ENCODE measurements at places on chromosomes 7 and 10.
A peak's percentile ranks its signal among the peaks of the same experiment; 100 is the strongest.

- no peak for DNase-seq
Observed at GRCh38 chr10:94268652-94269051, 94.1 kb downstream of the NOC3L start.

DNA sequence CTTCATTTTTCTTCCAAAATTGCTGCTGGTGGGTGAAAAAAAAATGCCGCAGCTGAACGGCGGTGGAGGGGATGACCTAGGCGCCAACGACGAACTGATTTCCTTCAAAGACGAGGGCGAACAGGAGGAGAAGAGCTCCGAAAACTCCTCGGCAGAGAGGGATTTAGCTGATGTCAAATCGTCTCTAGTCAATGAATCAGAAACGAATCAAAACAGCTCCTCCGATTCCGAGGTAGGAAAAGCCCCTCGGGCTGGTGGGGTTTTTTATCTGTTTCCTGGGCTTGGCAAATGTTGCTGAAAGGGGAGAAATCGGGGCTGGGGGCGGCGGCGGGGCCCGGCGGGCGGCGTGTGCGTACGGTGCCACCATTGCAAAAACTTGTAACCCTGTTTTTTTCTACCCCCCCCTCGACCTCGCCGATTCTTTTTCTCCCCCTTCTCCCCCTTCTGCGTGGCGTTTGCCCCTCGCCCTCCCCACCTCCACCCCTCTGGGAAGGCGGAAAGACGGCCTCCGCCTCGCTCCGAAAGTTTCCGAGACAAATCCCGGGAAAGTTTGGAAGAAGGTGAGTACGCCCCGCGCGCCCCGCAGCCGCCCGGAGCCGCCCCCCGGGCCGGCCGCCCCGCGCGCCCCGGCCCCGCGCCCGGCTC, 789 bp downstream of the TCF7L2 start:
- DNase-seq: no peak

DNA sequence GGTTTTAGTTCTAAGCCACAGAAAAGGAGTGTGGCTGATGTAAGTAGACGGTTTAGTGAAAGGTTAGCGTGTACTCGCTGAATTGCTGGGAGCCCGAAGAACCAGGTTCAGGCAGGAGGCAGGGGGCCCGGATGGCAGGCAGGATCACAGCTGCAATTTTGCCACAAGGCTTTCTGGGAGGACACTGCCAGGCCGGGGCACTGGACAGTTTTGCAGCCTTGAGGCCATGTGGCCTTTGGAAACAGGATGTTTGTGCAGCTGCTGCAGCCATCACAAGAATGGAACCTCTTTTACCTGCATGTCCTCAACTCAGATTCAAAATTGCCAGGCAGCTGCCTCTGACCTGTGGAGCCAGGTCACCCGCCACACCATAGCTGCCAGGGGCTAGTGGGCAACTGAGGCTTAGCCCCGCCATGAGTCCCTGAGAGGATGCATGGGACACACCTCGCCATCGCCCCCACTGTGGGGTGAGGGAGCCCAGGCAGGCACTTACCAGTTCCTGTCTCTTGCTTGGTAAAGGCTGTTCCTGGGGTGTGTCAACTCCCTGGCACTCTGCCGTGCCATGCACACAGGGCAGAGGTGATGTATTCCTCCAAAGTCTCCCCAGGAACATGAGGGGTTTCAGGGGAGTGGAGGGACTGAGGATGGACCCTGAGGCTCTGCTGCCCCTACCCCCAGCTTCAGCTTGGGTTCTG, 188.6 kb downstream of the RPS24 start:
- DNase-seq: no peak

DNA sequence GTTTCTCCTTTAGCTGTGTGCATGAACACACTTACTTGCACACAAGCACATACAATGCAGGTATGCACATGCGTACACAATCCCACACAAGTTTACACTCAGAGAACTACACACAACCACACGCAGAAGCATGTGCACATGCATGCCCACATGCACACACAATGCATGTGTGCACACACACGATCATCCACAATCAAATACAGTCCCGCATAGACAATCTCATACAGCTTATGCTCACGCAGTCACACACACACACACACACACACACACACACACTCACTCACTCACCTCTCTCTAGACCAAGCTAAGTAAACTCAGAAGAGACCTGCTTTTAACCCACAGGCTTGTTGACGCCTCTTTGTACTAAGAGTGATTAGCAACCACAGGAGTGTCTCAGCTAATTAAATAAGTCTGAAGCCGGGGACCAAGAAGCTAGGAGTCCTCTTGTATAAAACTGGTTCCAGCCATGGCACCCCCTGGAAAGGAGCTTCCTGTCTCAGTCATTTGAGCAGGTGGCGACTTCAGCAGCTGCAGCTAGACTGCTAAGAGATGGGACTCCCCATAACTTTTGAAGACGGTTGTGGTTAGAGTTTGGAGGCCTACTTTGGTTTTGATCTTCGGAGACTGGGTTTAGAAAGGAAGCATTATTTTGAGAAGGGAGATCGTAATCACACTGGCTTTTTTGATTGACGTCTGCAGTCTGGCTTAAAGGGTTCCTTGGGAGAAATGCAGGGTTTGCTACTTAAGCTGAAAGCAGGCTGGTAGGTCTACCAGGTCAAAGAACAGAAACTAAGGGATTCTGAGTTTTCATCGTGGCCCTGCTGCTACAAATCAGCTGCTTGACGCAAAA, 82.3 kb upstream of the ADRB1 start:
- DNase-seq: peak; percentile 22

GRCh38 chr10:52617346-52617745, 155.2 kb downstream of the MBL2 start:
- DNase-seq: no peak

GRCh38 chr10:9147475-9147874, 1093.0 kb downstream of the GATA3 start:
- DNase-seq: no peak

GRCh38 chr10:44589944-44590449, 205.1 kb upstream of the CXCL12 start:
- no peak for DNase-seq

DNA sequence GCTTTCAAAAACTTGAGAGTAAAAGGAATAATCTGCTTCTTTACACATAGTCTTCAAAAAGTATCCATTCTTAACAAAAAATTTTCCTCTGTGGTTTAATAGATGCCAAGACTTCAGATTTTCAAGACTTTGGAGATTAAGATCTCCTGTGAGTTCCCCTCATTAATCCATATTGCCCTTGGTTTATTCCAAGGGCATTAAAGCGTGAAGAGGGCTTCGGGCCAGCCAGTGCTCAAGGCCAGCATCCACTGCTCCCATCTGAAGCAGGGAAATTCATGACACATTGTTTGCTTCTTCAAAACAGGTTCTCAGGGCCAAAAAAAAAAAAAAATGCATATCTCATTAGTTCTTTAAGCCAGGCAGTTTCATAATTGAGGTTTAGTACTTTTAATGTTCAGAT, 137.3 kb upstream of the RHOBTB1 start:
- DNase-seq: no peak

GRCh38 chr10:113171662-113172061, 221.6 kb downstream of the TCF7L2 start:
- no peak for DNase-seq

DNA sequence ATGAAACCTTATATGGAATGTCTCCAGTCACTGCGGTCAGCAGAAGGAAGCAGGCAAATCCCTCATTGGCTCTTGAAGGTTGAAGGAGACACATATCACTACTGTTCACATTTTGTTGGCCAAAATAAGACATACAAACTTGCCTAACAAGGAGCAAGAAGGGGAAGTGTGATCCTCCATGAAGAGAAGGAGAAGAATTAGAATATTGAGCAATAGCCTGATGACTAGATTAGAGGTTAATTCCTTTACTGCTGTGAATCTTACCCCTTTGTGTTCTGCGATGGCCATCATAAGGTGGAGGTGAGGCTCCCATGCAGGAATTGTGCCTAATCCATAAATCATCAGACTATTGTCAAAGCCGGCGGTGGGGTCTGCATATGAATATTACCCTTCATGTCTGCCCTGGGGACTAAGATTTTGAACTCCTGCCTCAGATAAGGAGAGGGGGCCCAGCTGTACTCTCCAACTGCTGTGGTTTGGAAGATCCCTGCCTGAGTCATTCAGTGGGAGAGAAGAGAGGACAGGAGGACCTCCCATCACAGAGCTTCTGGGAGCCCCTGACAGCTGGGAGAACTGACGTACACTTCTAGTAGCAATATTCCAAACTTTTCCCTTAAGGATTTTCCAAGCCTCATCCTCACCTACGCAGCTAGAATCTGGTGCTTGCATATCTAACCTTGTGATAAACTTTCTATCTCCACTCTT, 398.5 kb downstream of the REEP3 start:
- no peak for DNase-seq

GRCh38 chr10:106930751-106931150, 233.8 kb downstream of the SORCS1 start:
- no peak for DNase-seq

- DNase-seq: peak; percentile 60
Observed at GRCh38 chr10:118698421-118698820, 56.3 kb downstream of the CACUL1 start.

DNA sequence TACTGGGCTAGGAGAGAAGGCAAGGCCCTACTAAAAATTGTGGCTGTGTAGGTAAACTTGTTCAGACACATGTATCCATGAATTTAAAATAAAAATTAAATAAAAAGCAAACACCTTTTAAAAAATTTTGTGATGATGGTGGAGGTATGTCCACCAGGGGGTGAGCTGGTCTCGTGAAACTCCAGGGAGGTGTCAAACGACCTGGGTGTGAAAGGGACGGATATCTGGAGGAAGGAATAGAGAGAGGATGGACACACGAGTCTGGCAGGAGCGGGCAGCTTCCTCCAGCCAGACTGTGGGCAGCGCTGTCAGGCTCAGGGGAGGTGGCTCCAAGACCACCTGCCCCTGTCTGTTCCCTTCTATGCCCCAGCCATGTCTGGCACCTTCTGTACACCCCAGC, 34.8 kb upstream of the DMBT1 start:
- no peak for DNase-seq

- DNase-seq: no peak
Observed at GRCh38 chr10:130108934-130109604, 1.6 kb downstream of the C10orf143 start.

GRCh38 chr7:152931633-152932032, 172.1 kb downstream of the ACTR3B start:
- no peak for DNase-seq

DNA sequence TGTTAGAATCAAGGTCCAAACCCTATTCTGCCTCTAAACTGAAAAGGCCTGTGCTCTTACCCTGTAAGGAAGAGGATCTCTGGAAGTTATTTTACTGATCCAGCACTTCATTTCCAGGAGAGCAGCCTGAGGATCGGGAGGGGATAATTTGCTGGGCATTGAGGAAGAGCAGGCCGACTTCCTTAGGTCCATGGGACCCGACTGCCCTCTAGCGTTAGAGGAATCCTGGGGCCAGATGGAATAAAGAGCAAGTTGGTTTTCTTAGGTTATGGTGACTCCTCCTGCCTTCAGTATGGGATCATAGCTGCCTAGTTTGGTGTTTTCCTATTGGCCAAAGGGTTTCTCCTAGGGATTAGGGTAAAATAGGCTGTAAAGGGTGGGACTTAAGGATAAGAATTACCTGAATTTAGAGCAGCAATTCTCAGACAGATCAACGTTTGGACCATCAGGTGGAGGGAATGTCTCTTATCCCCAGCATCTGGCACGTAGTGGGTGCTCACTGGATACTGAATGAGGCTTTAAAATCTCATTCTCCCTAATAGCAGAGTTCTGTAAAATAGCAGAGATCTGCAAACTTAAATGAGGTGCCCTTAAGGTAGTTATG, 40.0 kb upstream of the SORBS1 start:
- DNase-seq: peak; percentile 28

DNA sequence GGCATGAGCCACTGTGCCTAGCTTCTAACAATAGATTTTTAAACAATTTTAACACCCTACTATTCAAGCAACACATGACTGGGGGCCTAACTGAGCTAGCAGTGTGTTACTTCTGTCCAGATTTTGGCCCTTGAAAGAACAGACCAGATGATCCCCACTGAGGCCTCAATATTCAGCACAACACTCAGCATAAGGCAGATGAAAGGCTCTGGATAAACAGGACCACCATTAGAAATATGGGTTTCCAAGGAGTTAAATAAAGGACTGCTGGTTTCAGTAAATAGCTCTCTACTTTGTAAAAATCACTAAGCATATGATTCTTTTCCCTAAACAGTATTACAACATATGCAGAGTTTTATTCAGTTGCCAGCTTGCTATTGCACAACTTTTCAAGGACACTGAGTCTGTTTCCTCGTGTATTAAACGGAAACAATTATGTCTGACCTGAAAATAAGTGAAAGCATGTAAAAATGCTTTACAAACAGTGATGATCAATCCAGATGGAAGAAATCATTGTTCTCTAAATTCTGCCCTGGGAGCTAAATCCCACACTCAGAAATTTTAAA, 23.8 kb upstream of the FZD1 start:
- no peak for DNase-seq

DNA sequence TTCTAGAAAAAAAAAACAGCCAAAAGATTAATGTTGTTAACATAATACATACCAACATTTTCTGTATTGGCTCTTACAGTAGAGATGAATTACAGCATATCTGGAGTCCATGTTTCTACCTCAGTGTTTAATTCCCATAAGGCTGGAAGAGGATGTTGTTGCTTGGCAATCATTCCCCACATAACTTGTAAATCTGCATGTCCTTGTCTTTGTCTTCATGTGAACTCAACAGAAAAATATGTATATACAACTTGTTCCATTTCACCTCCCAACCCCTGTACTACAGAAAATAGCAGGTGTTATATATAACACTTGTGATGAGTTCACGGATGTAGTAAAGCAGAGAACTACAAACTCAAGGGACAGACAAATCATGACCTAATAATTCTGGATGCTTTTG, 160.9 kb upstream of the SEMA3C start:
- no peak for DNase-seq

GRCh38 chr7:2722591-2722990, 34.6 kb downstream of the AMZ1 start:
- DNase-seq: no peak

- DNase-seq: no peak
Observed at GRCh38 chr7:116493449-116493848, 6.1 kb upstream of the CAV2 start.

- no peak for DNase-seq
Observed at GRCh38 chr7:117009705-117010361, 56.5 kb downstream of the ST7 start.

GRCh38 chr7:148967032-148967372, 61.3 kb downstream of the PDIA4 start:
- DNase-seq: no peak

- DNase-seq: no peak
Observed at GRCh38 chr10:81216949-81217348, 658.0 kb upstream of the NRG3 start.

- DNase-seq: no peak
Observed at GRCh38 chr10:70664702-70665195, 7.6 kb upstream of the ADAMTS14 start.

- no peak for DNase-seq
Observed at GRCh38 chr7:94666879-94667587, 11.1 kb upstream of the SGCE start.

Measured in stimulated activated CD4-positive, alpha-beta T cell treated with anti-CD3 and anti-CD28 coated beads, Interleukin-12 subunit alpha, Interleukin-12 subunit beta, amount 100 ng/mL, for 4 hours (primary cell).